ENCODE measurements at places on chromosomes 2 and 18. TPM values are rescaled to one million over a fixed set of nuclear protein-coding genes. Genes with fewer than 3 reads are reported as not detected.

The MEP1B gene
- total RNA-seq, result not detected

The STRN gene
- 21.3 TPM for total RNA-seq

The SOX11 gene
- not detected for total RNA-seq

The CCL20 gene
- not detected for total RNA-seq

The METTL4 gene
- total RNA-seq, result 2.9 TPM

The GAD1 gene
- not detected for total RNA-seq

The PXDN gene
- 13.4 TPM for total RNA-seq

The TXNL4A gene
- 81.0 TPM for total RNA-seq

The ASB18 gene
- 0.17 TPM for total RNA-seq

Measured in gastrocnemius medialis (tissue), 4 donors.